ENCODE measurements at places on chromosomes 6 and 20.
A peak's percentile ranks its signal among the peaks of the same experiment; 100 is the strongest.

DNA sequence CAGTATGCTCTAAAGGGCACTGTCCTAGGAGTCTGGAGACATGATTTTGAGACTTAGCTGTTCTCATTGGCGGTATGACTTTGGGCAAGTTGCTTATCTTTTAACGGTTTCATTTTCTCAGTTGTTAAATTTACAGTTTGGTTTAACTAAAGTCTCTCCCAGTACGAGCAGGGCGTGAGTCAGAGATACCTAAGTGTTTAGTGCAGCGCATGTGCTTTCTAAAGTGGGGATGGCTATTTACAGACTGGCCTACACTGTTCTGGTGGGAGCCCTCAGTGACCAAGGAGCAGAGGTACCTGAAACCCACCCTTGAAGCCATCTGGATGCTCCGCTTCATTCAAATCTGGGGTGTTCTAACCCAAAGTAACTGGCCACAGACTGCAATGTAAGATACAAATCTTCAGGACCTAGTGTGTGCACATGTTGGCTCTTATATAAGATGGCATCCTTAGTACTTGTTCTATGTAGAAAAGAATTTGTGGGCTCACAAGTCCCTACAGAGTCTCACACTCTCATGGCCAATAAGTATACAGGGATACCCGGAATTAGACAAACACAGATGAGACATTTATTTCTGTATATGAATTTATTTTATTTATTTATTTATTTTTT is 10.7 kb downstream of the MSH5 start:
- no peak for DNase-seq

GRCh38 chr20:63206878-63207277 is 9.1 kb downstream of the YTHDF1 start:
- no peak for DNase-seq

DNA sequence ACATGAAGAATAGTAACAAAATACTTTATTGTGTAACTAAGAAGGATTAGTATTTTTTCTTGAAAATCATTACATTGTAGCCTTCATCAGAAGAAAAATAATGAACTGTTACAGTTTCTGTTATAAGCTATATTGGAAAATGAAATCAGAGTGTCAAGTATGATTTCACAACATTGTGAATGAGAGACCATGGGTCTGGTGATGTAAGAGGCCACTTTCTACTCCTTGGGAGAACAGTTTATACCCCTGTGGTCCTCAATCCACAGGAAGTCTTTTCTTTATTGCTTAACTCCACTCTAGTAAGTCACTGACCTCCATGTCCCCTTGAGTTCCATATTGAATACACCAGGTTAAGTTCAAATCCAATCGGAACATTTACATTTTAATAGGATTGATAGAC is 218.7 kb upstream of the FERMT1 start:
- no peak for DNase-seq

DNA sequence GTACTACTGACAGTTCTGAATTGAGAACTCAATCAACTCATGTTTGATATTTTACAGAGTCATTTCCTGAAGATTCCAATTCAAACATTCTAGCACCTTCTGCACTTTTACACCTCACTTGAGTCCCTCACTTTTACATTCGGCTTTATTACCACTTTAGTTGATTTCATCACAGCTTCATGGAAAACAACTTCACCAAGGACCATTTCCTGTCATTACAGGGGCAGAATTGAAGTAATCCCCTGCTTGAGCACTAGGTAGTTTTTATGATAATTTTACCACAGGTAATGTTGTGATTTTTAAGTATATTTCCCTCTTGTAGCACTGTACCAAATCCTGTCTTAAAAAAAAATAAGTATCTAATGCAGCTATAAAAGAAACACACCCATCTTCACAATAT is 312.9 kb downstream of the BTBD9 start:
- DNase-seq, result no peak

DNA sequence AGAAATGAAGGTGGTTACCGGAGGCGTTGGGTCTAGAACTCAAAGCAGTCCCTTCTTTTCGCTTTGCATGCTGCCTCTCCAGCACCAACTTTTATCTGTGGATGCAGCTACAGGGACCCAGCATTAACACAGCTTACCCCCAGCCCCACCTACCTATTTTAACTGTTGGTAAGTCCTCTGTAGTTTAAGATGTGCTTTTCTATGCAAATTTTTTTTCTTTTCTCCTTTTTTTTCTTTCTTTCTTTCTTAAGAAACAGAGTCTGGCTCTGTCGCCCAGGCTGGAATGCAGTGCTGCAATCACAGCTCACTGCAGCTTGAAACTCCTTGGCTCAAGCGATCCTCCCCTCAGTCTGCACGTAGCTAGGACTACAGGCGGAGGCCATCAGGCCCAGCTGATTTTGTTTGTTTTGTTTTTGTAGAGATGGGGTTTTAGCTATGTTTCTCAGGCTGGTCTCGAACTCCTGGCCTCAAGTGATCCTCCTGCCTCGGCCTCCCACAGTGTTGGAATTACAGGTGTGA is 6.5 kb upstream of the USP45 start:
- peak; percentile 60 for DNase-seq

GRCh38 chr20:32819992-32820697 is 391 bp downstream of the MAPRE1 start:
- peak; percentile 64 for DNase-seq

GRCh38 chr6:162727322-162728182 is at the start of the genes PACRG and PRKN:
PACRG (plus strand) TSS chr6:162727974.
PRKN (minus strand) TSS chr6:162727766.
- DNase-seq, result peak; percentile 96

- DNase-seq, result peak; percentile 90
Measured at GRCh38 chr6:18362058-18362561, 25.0 kb upstream of the RNF144B start.

DNA sequence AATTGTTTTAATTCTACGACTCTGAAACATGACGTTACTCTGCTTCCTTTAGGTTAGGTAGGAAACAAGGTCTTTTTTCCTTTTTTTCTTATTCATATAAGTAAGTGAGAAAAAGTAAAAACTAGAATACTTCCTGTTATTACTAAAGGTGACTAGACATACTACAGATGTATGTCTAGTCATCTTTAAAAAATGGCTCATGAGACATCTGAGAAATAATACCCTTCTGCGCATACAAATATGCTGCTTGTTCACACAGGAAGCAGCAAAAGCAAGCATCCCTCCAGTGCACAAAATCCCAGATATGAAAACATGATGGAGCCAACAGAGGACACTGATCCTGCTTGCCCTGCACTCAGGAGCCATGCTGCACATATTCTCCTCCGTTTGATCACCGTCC is 699.1 kb downstream of the EPM2A start:
- peak; percentile 25 for DNase-seq

DNA sequence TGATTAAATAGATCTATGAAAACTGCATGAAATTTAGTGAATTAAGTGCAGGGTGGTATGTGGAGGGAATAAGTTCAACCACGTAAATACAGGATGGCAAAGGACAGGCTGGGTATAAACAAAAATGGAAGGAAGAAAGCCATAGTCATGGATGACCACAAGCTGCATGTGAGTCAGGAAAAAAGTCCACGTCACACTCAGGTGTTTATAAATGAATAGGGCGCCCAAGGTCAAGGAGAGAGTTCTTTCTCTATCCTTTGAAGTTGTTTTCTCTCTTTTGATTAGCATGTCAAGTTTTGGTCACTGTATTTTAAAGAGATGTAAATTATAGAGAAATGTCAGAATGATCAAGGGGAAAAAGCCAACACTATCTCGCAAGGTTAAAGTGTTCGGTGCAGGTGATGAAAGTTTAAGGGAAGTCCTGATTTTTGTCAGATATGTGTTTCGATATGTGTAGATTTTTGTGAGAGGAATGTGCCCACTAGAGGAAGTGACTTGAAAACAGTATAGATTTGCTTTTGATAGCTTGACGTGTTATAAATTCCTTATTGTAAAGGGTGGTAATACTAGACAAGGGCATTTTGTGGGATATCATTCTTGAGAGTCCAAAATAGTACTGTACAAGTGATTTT is 58.7 kb downstream of the MAP3K4 start:
- DNase-seq, result no peak

GRCh38 chr6:71457929-71458328 is 169.3 kb downstream of the OGFRL1 start:
- no peak for DNase-seq

DNA sequence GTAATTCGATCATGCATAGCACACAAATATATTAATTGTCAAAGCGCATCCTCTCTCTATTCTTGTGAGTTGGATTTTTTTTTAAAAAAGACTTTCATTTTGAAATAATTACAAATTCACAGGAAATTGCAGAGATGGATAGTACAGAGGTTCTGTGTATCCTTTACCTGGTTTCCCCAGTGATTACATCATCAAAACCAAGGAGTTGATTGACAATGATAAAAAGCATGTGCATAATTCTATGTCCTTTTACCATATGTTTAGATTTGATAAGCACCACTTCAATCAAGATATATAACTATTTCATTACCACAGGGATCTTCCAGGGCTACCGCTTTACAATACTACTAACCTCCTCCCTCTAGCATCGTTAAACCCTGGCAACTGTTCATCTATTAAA is 40.2 kb downstream of the CCN2 start:
- DNase-seq, result no peak

DNA sequence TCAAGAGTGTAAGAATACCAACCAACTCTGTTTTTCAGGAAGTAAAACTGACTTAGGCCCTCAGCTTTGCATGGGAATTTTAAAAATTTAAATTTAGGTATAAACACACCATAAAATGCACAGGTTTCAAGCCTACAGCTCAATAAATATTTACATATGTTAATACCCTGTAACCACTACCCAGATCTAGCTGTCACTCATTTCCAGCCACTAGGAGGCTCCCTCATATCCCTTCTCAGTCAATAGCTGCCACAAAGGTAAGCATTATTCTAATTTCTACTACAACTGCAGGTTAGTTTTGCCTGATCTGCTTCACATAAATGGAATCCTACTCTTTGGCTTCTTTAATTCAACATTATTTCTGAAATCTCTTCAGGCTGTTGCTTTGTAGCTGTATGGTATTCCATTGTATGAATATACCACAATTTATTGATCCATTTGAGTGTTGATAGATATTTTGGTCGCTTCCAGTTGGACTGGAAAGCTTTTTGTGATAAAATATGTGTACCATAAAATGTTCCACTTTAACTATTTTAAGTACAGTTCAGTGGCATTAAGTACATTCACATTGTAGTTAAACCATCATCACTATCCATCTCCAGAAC is 32.5 kb upstream of the MEI4 start:
- DNase-seq, result peak; percentile 19

DNA sequence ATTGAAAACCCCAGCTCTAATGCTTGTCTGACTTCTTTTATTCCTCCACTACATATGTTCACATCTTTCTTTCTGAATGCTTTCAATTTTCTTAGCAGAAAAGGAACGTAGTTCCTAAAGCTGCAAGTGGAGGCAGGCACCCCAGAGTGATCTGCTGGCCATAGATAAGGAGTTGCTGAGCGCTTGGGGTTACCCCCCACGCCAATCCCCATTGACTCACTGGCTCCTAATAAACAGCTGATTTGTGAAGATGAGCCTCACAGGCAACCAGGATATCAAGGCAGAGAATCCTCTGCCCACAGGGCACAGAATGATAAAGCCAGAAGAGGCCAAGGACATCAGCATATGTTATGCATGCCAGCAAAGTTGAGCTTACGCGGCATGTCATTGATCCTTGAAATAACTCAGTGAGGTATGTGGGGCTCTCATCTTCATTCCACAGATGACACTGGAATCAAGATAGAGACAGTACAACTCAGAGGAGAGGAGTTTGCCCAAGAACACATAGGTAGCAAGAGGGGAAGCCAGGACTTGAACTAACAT is 129.1 kb upstream of the PTPRT start:
- DNase-seq, result no peak

DNA sequence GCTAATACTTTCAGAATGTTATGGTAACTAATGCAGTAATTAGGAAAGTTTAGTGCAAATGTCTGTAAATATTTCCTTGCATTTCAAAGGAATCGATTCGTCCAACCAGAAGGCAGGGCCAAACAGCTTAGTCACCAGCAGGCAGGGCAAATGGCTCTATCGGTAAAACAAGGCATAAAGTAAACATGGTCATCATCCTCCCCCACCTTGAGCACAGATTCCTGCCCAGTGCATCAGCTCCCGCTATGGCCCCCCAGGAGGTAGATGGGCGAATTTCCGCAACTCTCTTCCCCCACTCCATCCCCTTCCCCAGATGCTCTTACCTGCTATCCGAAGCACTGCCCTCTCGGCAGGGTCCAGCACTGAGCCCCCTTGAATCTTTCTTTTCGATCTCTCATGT is 103.8 kb upstream of the BEND6 start:
- peak; percentile 48 for DNase-seq

- DNase-seq, result no peak
Measured at GRCh38 chr6:9514146-9514545, 900.7 kb downstream of the TFAP2A start.

GRCh38 chr6:36643977-36644376 is 34.5 kb upstream of the CDKN1A start:
- no peak for DNase-seq

DNA sequence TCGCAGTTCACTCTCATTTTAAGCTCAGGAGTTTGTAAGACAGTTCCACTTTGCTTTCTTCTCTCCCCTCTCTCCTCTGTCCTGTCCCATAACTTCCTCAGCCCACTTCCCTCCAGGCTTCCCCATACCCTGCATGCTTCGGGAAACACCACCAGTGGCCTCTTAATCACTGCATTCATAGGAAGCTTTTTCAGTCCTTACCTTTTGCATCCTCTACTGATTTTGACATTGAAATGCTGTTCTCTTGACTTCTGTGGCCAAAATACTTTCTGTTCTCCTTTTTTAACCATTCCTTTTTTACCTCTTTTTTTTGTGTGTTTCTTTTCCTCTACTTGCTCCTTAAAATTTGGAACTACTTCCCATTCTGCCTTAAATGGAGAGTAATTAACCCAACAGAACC is 69.7 kb downstream of the HIVEP1 start:
- no peak for DNase-seq

- DNase-seq, result no peak
Measured at GRCh38 chr20:39857187-39857586, 831.8 kb downstream of the MAFB start.

DNA sequence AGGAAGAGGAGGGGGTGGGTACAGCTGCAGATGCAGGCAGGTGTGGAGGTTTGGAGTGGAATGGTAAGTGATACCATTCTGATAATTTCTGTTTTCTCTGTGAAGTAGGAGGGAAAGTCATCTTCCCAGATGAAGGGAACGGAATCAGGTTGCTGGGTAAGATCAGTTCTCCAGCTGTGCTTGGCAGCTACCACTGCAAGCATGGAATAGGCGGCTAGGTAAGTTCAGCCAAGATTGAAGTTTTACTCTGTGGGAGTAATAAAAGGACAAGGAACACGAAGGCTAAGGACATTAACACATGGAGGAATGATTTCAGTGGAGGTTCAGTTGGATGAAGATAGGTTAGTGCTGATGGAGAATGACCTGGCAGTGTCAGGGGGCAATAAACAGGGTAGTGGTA is 128.3 kb downstream of the CARMIL1 start:
- DNase-seq, result no peak

GRCh38 chr6:152356662-152357061 is 280.5 kb downstream of the SYNE1 start:
- peak; percentile 28 for DNase-seq

- no peak for DNase-seq
Measured at GRCh38 chr20:4006640-4007039, 8.7 kb downstream of the RNF24 start.

DNA sequence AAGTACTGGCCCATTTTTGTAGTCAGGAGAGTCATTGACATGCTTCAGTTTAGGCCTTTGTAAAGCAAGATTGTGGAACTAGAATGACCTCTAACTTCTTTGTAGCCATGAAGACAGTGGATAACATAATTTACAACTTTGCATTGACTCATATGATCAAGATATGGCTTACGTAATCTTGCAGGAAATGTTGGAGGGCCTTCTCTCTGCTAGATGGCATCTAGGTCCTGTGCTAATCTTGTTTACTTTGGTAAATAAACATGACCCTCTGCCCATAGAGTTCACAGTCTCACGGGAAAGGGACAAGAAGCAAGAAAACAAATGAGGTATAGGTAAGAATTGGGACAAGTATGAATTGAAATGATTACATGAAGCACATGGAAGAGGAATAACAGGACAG is 355.2 kb upstream of the ARID1B start:
- no peak for DNase-seq
